ENCODE measurements at places on chromosomes 2 and 18.

GRCh38 chr2:3125001-3125760 lies 252.4 kb downstream of the EIPR1 start:
- DNase-seq = no peak

DNA sequence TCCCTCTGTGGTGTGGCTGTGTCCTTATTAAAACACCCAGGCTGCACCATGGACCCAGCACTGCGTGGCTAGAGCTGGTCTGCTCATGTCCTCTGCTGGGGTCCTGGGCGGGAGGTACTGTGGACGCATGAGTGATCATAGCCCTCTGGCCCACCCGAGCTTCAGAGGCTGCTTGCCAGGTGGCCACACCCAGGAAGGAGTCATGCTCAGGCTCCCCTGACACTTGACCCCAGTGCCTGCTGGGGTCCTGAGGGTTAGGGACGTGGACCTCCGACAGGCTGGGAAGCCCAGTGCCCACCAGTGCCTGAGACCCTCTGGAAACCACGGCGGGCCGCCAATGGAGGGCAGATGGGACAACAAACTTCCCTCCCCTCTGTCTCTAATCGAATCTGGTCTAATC lies 66.3 kb upstream of the HS6ST1 start:
- no peak for DNase-seq

GRCh38 chr2:231612109-231612455 lies 19.4 kb downstream of the TEX44 start:
- DNase-seq = no peak

- no peak for DNase-seq
These were observed 219.4 kb upstream of the NCKAP5 start for GRCh38 chr2:133787651-133788050.

- no peak for DNase-seq
These were observed 45.6 kb upstream of the TTC39C start for GRCh38 chr18:23968638-23969604.

- no peak for DNase-seq
These were observed 70.6 kb downstream of the SH3YL1 start for GRCh38 chr2:193141-193671.

DNA sequence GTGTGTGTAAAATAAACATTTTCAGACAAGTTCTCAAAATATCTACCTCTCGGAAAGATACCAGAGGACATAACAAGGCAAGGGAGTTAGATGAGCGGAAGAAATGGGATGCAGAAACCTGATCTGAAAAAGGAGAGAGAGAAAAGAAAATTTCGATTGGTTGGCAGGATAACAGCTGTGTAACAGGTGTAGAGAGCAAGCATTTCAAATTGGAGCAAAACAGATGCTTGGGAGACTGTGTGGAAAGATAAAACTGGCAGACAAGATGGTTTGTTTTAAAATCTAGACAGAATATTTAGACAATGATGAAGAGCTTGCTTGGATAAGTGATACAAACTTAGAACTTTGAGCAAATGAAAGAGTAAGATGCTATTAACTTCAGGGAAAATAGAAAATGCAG lies 20.2 kb downstream of the CHST9 start:
- no peak for DNase-seq

GRCh38 chr2:133710613-133711012 lies 142.3 kb upstream of the NCKAP5 start:
- DNase-seq = no peak

- no peak for DNase-seq
These were observed 340.5 kb downstream of the NBAS start for GRCh38 chr2:15220603-15221002.

- no peak for DNase-seq
These were observed 72.7 kb upstream of the SPRED2 start for GRCh38 chr2:65504814-65505697.

DNA sequence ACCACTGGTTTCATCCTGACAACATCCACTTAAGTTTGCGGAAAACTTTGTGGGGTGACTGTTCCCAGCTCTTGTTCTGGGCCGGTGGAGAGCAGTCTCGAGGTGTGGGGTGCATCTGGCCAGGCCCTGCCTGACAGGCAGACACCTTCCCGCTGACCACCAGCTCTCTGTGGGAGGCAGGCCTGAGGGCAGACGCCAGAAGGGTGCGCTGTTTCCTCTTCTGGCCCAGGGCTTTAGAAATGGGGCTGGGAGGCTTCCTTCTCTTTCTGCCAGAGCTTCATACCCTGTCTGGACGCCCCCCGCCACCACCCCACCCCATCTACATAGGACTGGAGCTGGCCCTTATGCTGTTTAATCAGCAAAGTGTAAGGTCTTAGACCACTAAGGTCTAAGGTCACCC lies 263.8 kb downstream of the LOXHD1 start:
- DNase-seq = no peak

GRCh38 chr2:117512307-117512706 lies 302.2 kb upstream of the DDX18 start:
- DNase-seq = no peak

GRCh38 chr18:59848002-59848401 lies 51.8 kb upstream of the PMAIP1 start:
- no peak for DNase-seq

DNA sequence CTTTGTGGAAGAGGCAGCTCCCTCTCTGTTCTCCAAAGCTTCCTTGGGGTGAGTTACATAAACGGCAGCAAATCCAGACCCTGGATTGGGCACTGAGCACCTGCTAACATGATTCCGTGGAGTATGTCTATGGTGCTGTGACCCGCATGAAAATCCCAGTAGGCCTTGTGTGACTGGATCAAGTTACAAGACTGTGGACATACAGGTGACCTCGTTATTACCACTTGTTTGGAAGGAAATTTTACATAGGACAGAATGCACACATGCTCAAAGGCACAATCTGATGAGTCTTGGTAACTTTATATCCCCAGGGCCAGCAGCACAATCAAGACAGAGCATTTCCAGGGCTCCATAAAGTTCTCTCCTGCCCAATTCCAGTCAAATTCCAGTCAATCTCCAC lies 120.2 kb upstream of the OTOS start:
- DNase-seq = no peak

DNA sequence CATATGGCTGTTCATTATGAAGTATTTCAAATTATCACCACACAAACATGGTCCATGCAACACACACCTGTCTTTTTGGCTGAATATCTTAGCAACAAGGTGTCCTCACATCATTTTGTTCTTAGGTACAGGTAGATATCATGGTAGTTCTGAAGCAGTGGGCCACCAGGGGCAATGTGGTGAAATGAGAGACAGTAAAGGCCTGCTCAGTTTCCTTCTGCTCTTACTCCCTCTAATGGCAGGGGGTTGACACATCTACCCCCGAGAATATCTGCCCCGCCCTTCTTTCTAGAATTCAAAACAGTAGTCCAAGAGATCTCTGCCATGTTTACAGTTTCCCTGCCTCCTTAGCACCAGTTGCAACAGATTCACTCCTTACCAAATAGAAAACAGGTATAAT lies 147.0 kb upstream of the KLHL14 start:
- no peak for DNase-seq

- DNase-seq = no peak
These were observed 32.9 kb downstream of the FAP start for GRCh38 chr2:162210385-162210784.

DNA sequence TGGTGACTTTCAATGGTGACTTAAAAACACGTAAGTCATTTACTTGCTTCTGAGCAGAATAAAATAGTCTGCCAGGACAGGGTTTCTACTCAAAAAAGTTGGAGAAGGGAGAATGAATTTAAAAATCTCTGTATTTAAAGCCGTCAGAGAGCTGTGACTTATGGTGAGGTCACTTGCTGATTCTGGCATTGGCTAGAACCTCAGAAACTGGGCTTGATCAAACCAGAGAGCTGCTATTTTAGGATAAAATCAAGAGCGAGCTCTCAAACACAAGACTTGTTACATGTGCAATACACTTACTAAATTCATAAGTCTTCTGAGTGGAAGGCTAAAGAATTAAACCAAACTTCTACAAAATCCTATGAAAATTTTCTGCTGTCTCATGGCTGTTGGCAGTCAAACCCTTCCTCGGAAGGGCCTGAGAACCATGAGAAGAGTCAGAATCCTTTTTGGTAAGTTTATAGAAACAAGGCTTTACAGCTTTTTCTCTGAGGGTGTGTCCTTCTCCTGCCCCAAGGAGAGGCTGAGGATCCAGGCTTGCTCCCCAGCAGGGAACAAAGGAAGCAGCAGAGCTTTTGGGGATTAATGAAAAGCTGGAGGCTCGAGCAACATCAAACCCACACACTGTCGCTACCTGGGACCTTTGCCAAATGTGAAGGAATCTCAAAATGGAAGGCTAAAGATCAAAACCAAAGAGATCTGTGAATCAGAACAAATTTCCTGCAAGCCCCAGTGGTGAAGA lies 816.4 kb downstream of the SOCS6 start:
- DNase-seq = no peak

DNA sequence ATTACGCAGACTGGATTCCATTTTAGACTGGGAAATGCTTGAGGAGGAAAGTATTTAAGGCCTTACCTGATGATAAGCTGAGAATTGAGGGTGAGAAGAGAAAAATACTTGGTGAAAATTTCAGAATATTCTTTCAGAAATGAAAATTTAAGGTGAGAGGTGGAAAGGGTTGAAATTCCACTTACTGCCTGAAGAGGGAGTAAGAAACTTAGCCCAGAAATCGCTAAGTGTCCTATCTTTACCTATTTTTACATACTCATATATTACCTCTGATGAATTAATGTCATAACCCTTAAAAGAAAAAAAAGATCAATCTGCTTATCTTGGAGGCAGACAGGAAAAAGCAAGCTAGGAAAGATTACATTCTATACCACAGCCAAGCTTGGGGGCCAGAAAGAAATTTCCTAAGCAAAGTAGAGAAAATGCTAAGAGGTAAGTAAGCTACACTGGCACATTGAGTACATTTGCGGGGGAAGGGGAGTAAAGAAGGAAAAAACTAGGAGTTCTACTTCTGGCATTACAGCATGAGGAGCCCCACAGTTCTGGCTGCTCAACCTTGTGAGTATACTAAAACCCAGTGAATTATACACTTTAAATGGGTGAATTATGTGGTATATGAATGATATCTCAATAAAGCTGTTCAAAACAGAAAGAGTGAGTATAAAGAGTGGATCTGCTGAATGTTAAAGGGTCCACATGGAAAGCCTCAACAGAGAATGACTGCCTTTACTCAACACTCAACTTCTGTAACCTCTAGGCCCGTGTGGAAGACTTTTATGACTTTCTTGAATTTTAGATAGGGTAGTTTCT lies 33.8 kb downstream of the SMC6 start:
- DNase-seq = no peak

- no peak for DNase-seq
These were observed 77.7 kb downstream of the MAP3K20 start for GRCh38 chr2:173153301-173153885.

DNA sequence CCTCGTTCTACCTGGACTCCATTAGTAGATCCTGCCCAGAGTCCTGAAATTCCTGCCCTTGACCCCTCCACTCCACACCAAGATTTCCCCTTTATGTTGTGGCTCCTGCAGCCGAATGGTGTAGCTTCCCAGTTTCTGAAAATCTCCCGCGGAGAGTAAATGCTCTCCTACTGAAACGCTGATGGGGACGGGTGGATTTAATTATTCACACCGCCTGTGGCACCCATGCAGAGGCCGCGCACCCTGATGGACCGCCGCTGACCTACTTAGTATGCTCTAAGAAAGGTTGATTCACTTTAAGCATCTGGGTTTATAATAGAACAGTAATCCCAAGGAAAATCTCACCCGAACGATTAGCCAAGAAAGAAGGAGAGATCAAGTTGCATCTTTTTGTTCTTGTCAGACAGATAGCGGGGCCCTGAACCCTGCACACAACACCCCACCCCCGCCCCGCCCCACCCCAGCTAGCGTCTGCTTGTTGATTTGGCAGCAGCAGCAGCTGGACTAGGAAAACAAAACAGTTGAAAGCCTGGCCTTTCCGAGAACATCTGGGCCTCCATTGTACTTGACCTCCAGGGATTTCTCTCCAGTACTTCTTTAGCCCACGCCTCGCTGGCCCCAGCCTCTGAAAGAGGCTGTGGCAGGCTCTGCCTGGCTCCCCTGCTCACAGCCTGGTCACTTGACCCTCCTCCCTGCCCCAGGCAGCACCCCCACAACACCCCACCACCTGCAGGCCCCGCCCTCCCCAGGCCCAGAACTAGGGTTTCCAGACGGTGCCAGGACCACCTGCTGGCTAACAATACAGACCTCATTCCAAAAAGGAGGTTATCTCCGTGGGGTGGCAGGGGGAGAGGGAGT lies 53.6 kb downstream of the DPYSL5 start:
- no peak for DNase-seq

DNA sequence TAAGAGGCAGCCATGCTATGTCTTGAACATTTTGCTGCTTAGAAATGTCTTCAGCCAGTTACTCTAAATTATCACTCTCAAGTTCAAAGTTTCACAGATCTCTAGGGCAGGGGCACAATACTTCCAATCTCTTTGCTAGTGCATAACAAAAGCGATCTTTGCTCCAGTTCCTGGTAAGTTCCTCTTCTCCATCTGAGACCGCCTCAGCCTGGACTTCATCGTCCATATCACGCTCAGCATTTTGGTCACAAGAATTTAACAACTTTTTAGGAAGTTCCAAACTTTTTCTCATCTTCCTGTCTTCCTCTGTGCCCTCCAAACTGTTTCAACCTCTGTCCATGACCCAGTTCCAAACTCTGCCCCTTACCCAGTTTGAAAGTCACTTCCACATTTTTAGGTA lies 8.8 kb upstream of the SLC35F5 start:
- DNase-seq = no peak

DNA sequence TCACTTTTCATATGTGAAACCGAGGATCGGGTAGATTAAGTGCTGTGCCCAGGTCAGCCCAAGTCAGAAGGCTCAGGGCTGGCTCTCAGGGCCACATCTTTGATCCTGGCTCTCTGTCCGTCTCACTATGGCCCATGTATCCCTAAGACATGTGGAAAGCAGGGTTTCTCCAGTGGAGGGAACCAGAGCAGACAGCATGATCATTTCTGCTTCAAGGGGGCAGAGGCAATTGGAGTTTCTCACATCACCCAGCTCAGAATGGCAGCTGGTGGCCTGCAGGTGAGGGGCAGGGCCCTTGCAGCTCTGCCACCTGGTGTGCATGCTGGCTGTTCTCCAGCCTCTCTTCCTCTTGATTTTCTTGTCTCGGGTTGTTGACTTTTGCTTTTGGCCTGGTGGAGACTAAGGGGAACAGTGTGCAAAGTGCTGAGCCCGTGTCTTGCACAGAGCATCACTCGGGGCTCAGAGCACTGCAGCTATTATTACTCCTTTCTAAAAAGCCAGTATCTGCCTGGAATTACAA lies 27.0 kb downstream of the LDLRAD4 start:
- no peak for DNase-seq

- DNase-seq = no peak
These were observed 492.4 kb upstream of the ACVR2A start for GRCh38 chr2:147352264-147353071.

Measured in stimulated activated CD4-positive, alpha-beta T cell treated with anti-CD3 and anti-CD28 coated beads, Interleukin-15, amount 100 ng/mL, for 1 hour (primary cell).